ENCODE measurements at places on chromosomes 3 and 15. TPM values are rescaled to one million over a fixed set of nuclear protein-coding genes. Genes with fewer than 3 reads are reported as not detected.

Gene GHSR
- total RNA-seq = not detected

Gene GOLIM4
- total RNA-seq = 7.2 TPM

Gene ZNF609
- total RNA-seq = 38.9 TPM

Gene SLC6A20
- total RNA-seq = not detected

Gene BFSP2
- total RNA-seq = not detected

Gene MAGI1
- 0.42 TPM for total RNA-seq

Gene ERICH6
- not detected for total RNA-seq

Gene DUOXA2
- not detected for total RNA-seq

Gene COL6A5
- total RNA-seq = not detected
